RWPE1 (cell line): ENCODE measurements at places on chromosomes 11 and 22.

- no peak for DNase-seq
These were observed 140.4 kb downstream of the NAV2 start for GRCh38 chr11:19853016-19853415.

DNA sequence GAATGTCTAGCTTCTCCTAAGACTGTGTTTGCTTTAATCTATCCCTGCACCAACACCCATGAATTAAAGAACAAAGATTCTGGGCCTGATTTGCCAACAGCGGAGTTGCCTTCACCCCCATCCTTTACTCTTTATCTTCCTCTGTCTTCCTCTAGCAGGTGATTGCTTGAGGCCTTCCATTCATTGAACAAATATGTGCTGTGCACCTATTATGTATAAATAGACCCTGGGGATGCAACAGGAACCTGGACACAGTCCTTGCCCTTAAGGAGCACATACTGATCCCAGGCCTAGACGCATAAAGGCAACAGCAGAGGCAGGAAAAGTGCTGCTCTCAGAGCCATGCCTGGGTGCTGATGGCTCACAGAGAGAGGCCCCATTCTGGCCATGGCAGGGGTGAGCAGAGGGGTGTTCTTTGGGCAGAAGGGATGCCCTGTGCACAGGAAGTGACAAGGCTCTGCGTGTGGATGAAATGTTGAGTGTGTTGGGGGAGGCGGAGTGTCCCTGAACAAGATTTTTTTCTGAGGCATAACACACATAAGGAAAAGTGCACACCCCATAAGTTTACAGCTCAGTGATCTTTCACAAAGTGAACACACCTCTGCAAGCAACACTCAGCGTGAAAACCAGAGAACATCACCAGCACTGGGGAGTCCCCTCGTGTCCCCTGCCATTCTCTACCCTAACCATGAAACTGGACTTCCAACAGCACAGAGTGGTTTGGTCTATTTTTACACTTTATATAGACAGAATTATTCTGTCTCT lies 145.9 kb downstream of the GRIK4 start:
- DNase-seq = no peak

GRCh38 chr22:42080287-42080686 lies 787 bp downstream of the SMDT1 start:
- DNase-seq = no peak

DNA sequence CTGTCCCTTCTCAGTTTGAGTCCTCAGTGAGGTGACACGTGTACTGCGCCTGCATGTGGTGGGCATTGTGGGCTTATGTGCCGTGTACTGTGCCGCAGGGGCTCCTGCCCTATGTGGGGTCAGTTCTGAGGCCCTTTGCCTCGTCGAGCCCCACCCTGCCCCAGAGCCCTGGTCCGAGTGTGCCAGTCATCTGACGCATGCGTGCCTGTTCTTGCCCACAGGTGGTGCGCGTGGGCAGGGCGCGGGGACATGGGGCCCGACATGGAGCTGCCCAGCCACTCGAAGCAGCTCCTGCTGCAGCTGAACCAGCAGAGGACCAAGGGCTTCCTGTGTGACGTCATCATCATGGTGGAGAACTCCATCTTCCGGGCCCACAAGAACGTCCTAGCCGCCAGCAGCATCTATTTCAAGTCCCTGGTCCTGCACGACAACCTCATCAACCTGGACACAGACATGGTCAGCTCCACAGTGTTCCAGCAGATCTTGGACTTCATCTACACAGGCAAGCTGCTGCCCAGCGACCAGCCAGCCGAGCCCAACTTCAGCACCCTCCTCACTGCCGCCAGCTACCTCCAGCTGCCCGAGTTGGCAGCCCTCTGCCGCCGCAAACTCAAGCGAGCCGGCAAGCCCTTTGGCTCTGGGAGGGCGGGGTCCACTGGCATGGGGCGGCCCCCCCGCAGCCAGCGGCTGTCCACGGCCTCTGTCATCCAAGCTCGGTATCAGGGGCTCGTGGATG lies 22.3 kb upstream of the TMEM191C start:
- no peak for DNase-seq

GRCh38 chr11:66218036-66218435 lies 50.4 kb upstream of the RAB1B start:
- DNase-seq = no peak

DNA sequence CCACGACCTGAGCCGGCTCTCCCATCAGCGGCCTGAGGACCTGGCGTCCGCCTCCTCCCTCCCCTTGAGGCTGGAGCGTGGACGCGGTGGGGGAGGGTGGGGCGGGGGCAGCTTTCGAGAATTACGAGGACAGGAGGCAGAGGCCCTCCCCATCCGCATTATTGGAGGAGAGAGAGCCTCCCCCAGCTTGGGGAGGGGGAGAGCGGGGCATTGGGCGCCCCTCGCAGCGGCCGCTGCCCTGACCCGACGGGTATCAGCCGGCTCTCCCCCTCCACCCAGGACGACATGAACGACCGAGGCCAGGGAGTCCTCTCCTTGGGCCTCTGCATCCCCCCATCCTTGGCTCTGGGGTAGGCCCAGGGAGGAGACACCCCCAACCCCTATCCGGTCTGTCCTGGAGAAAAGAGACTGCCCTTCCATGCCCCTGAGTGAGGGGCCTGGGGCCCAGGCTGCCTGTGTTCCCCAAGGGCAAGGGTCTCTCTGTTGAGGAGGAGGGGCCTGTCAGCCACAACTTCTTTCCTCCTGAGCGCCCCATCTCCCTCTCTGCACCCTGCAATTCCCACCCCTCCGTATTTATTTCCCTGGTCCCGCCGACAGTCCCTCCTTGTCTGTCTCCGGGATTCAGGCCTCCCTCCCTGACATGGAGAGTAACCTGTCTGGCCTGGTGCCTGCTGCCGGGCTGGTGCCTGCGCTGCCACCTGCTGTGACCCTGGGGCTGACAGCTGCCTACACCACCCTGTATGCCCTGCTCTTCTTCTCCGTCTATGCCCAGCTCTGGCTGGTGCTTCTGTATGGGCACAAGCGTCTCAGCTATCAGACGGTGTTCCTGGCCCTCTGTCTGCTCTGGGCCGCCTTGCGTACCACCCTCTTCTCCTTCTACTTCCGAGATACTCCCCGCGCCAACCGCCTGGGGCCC lies 495 bp downstream of the GPR137 start:
- DNase-seq = no peak

GRCh38 chr22:44714703-44715350 lies 12.8 kb downstream of the PRR5 start:
- DNase-seq = no peak
